T-helper 22 cell (primary cell): ENCODE measurements at places on chromosomes 12 and 14.

- DNase-seq, result no peak
Observed at GRCh38 chr14:88203291-88203690, 119.8 kb downstream of the KCNK10 start.

DNA sequence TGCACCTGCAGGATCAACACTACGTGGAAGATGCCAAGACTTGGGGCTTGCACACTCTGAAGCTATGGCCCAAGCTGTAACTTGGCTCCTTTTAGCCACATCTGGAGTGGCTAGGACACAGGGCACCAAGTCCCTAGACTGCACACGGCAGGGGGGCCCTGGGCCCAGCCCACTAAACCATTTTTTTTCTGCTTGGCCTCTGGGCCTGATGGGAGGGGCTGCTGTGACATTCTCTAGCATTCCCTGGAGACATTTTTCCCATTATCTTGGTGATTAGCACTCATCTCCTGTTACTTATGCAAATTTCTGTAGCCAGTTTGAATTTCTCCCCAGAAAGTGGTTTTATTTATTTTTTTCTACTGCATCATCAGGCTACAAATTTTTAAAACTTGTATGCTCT, 1080.7 kb downstream of the LRFN5 start:
- no peak for DNase-seq

- no peak for DNase-seq
Observed at GRCh38 chr14:74402401-74403251, 23.4 kb downstream of the SYNDIG1L start.

DNA sequence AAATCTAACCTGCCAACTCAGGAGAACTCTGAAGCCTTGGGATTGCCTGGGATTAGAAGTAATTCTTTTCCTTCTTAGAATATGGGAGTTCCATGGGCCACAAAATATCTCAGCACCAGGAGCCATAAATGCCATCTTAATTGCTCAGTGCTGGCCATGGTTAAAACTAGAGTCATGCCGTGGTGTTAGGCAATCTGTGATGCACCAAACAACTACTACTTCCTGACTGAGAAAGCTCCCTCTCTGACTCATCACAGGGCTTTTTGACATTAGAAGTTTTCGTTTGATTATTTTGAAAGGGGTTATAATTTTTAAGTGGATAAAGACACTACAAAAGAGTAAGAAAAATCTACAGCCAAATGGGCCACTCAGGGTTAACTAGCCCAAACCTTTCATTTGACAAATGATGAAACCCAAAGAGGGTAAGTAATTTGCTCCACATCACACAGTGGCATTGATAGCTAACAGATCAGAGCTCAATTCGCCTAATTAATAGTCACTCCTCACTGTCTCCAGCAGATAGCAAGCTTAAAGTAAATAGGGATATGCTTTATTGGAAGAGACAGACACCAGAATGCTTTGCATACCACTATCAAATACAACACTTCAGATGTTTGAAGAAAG, 377.3 kb downstream of the EMP1 start:
- DNase-seq, result no peak

DNA sequence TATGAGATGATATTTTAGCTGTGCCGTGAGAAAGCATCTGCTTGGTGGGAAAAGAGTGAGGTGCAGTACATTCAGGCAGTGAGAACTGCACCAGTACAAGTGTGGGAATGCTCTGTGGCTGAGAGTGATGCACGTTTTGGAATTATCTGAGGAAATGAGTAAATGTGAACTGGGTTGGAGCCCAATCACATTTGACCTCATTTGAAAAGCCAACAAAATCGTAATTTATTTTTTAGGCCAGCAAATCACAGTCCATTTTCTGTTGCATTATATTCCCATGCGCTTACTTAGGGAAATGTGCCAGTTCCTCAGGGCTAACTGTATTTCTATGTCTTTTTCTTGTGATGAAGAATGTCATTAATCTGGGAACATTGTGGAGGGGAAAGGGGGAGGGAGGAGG, 77.3 kb downstream of the SNAPC1 start:
- no peak for DNase-seq

GRCh38 chr14:32578181-32578580, 249.1 kb downstream of the AKAP6 start:
- no peak for DNase-seq

- no peak for DNase-seq
Observed at GRCh38 chr12:92336641-92337040, 191.0 kb upstream of the BTG1 start.

DNA sequence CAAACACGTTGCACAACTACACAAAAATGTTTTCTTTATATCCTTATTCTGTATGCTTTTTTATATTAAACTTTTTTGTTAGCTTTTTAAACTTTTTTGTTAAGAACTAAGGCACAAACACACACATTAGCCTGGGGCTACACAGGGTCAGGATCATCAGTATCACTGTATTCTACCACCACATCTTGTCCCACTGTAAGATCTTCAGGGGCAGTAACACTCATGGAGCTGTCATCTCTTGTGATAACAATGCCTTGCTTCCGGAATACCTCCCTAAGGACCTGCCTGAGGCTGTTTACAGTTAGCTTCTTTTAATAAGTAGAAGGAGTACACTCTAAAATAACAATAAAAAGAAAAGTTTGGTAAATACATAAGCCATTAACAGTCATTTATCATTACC, 42.2 kb downstream of the PLEKHA5 start:
- DNase-seq, result no peak

GRCh38 chr14:104136472-104137296, 1.7 kb upstream of the KIF26A start:
- DNase-seq, result no peak

DNA sequence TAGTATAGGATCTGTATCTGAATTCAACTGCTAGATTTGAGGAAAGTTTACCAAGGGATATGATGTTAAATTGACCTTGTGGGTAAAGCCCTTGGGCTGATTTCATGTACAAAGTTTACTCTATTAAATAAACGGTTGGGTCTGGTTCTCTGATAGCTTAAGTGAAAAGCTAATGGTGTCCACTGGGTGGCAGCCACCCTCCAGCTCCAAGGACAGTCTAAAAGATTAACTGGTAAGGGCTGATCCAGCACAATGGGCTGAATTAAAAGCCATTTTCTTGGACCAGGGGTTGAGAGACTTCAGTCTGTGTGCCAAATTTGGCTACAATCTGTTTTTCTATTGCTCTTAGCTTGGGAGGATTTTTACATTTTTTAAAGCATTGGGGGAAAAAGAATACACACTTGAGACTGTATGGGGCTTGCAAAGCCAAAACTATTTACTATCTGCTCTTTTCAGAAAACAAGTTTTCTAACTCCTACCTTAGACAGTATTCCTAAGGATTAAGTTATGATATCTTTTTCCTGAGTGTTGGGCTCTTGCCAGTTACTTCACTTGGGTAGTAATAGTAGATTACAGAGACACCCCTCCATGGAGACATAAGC, 116.5 kb downstream of the GPHN start:
- no peak for DNase-seq

GRCh38 chr14:55382483-55382882, 29.1 kb downstream of the ATG14 start:
- no peak for DNase-seq

DNA sequence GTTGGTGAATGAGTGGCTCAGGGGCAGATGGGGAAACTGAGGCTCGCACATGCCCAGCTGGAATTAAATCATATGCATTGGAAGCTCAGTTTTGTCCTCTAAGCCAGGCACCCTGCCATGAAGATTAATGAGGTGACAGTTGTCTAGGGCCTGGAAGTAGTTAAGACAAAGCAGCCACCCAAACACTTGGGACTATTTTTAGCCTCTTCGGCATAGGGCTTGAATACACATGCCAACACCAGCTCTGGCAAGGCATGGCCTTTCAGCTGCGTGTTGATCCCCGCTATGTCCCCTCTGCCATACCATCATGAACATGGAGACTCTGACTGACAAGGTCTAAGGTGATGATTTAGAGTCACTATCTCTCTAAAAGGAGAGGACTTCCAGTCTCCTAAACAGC, 250.2 kb downstream of the KSR2 start:
- DNase-seq, result no peak

DNA sequence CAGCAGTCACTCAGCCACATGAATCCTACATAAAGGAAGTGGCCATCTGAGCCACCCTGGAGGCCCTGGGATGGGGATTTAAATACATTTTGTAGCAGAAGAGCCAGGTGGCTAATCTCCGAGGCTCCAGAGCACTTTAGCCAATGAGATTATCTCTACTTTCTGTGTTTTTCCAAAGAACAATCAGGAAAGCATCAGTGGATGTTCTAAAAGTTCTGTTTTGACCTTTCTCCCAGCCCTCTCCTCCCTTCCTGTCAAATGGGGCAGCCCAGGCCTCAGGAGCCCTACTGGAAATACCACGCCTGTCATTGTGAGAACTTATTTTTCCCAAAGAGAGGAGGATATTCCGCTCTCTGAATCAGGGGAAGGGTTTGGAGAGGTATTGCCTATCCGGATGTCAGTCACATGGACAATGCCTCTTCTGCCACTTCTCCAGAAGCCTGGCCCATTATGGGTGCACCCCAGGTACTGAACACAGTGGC, 336.8 kb upstream of the FKBP4 start:
- DNase-seq, result no peak

DNA sequence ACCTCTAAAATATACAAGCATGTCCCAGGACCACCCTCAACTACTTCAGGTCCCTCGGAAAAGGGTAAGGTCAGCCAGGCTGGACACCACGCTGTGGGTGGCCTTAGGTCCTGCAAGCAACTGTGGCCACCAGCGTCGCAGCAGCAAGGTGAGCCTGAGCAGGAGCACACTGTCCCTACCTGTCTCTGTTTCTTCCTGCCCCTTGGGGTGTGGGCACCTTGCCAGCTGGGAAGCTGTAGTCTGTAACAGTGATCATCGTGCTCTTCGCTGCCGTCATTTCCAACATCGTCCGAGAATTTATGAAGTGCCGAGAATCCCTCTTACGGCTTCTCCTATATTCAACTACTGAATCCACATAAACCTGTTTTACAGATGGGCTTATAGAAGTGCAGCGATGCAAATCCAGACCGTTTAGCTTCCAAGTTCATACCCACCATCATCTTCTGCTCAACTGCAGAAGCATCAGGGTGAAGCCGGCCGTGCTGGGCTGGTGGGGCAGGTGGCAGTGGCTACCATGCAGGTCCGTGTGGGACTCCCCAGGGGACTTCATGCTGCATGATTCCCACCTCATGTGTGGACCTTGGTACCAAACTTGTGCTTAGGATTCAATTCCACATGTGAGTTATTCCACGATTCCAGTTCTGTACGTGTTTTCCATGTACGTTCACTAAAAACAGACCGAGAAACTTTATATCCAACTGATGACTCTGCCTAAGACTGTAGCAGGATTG, 361.3 kb upstream of the SFSWAP start:
- no peak for DNase-seq

- no peak for DNase-seq
Observed at GRCh38 chr12:57159311-57159710, 11.9 kb upstream of the LRP1-AS start.

GRCh38 chr14:56108057-56108456, 10.2 kb upstream of the PELI2 start:
- DNase-seq, result no peak
